ENCODE measurements at places on chromosomes 4 and X.

DNA sequence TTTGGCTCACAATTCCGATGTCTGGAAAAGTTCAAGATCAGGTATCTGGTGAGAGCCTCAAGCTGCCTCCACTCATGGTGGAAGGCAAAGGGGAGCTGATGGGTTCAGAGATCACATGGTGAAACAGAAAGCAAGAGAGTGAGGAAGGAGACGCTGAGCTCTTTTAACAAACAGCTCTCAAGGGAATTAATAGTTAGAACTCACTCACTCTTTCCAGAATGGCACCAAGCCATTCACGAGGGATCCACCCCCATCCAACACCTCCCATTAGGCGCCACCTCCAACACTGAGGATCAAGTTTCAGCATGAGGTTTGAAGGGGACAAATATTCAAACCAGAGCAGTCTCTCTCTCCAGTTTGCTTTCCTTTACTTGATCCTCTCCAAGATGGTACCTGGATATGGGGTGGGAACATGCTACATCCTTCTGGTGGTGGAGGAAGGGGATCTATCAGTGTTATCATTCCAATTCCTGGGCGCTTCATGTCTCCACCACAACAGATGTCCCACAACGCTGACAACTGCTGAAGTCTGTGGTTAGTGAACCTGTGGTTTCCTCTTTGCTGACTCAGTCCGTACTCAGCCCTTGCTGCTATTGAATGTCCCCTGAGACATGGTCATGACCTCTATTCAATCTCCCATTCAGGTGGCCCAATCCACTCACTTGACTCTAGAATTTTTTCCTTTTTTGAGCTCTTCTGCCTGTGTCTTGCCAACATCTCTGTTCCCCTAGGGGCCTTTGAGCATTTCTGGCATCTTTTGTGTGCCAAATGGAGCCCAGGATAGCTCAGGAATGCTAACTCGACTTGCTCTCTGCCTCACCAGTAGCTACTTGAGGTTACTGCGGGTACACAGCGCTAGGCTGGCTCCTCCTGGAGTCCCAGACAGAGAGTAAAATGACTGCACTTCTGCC, 395.2 kb downstream of the MID1IP1 start:
- no peak for DNase-seq

- no peak for DNase-seq
Observed at GRCh38 chrX:11446949-11447348, 153.7 kb downstream of the AMELX start.

DNA sequence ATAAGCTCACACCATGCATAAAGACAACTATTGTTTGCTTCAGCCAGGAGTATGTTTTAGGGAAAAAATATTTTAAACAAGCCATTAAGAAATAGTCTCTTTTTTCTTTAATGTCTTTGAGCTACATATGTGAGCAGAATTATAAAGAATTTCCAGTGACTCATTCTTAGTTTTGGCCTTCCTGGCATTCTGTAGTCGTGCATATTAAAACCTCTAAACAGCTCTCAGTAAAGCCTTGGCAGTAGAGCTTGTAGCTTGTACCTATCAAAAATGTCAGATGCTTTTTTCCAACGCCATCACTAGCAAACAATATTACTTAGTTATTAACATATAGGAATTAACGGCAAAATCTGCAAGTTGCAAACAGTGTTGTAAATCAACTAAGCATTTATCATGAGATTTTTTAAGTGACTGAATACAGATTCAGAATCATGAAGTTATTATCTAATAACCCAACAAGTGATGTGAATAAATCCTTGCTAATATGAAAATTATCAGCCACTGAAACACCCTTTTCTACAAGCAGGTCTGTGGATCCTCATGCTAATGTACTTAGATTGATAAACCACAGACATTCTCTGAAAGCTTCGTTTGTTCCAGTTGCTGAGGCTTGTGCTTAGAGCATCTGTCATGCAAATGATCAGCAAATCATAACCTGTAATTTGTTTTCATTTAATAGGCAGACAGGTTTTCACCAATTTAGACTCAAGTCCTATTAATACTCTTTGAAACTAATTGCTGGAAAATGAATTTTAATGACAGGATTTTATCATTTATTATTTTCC, 412.0 kb upstream of the ATOH1 start:
- no peak for DNase-seq

DNA sequence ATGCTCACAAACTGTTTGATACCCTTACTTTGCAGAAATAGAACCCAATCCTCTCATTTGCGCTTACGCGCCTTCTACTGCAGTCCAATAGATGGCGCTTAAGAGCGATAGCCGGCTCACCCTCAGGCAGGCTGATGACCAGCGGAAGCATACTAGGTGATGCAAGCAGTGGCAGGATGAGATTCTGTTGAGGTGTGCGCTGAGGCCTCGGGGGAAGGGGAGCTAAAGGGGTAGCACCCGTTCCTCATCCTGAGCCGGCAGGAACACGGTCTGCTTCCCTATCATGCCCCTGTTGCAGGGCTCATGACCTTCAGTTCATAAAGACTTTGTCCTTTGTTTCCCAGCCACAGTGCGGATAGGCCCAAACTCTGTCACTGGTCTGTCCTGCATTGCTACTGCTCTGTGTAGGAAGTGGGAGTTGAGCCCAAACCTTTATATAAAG, 628.9 kb downstream of the TLL1 start:
- no peak for DNase-seq

DNA sequence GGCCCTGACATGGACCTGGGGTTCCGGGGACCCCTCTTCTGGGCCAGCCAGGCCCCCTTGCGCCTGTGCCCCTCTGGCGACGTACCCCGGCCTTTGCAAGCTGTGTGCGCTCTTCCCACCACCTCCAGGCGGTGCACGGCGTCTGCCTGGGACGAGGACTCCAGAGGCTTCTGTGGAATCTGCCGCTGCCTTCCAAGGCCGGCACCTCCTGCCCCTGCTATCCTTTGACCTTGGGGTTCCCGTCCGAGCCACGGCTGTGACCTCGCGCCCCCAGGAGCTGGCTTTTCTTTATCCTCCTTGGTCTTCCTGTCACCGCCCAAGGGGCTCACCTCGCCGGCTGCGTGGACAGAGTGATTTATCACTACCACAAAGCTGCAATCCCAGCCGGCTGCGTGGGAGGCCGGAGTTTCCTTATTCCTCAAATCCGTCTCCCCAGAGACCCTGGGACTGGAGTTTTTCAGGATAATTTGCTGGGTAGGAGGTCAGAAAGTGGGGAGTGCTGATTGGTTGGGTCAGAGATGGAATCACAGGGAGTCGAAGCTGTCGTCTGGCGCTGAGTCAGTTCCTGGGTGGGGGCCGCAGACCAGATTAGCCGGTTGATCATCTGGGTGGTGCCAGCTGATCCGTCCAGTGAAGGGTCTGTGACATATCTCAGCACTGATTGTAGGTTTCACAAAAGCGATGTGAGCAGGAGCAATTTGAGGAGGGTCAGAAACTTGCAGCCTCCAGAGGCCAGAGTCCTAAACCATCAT, 19.8 kb upstream of the PLCXD1 start:
- no peak for DNase-seq

DNA sequence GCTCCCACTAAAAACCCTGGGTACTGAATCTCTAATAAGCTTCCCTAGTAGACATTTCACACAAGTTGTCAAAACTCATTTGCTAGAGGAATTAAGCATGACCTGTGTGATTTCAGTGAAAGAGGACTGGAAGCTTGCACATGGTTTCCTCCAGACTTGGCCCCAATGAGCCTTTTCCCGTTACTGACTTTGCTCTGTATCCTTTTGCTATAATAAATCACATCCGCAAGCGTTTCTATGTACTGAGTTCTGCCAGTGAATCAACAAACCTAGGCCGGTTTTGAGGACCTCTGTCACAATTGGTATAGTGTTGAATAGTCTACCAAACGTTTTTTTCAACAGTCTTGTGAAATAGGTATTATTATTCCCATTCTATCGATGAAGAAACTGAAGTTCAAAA, 8.2 kb downstream of the ATP11C start:
- DNase-seq: no peak

DNA sequence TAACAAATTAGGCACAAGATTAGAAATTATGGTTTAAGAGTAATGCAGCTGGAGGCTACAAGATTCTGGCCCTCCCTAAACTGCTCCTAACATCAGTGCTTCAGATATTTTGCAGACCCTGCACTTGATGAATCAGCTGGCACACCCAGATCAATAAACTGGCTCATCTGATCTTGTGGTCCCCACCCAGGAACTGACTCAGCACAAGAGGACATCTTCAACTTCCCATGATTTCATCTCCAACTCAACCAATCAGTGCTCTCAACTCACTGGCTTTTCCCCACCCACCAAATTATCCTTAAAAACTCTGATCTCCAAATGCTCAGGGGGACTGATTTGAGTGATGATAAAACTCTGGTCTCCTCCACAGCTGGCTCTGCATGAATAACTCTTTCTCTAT, 21.7 kb upstream of the TMEM33 start:
- no peak for DNase-seq

GRCh38 chr4:25879991-25880651, 17.3 kb upstream of the SEL1L3 start:
- no peak for DNase-seq

- DNase-seq: no peak
Observed at GRCh38 chr4:143743591-143743990, 43.1 kb upstream of the FREM3 start.

DNA sequence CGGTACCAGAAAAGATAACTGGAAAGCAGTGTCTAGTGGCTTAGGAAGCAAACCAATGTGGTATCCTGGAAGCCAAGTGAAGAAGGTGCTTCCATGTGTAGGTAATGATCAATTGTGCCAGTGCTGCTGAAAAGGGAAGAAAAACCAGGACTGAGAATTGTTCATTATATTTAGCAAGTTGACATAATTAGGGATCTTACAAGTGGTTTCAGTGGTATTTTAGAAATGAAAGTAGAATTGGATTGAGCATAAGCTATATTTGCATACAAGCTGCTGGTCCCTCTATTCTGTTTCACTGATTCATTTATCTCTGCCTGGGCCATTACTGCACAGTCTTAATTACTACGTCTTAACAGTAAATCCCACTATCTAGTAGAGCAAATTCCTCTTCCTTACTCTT, 32.3 kb downstream of the PRDM8 start:
- DNase-seq: no peak

GRCh38 chrX:75327607-75328006, 53.7 kb downstream of the UPRT start:
- no peak for DNase-seq

- no peak for DNase-seq
Observed at GRCh38 chr4:94507708-94508107, 56.0 kb downstream of the PDLIM5 start.

- no peak for DNase-seq
Observed at GRCh38 chrX:37755025-37755424, 24.8 kb upstream of the CYBB start.

- no peak for DNase-seq
Observed at GRCh38 chrX:132834741-132835140, 123.7 kb downstream of the HS6ST2 start.

- no peak for DNase-seq
Observed at GRCh38 chrX:69415698-69416097, 88.4 kb upstream of the NALF2 start.

DNA sequence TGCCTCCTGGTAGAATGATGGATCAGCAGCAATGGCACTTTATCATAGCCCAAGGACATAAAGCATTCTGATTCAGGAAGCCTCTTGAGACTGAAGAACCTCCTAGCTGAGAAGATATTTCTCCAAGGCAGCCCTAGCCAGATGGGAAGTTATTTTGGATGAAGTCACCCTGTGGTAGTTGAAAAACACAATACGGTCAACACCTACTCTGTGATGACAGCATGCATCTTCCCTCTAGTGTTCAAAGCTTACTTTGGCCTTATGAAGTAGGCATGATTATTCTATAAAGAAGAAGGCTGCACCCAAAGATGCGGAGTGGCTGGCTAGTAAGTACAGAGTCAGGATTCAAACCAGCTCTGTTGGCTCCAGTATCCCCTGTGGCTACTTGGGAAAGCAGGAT, 47.9 kb downstream of the TLR10 start:
- DNase-seq: no peak

- DNase-seq: no peak
Observed at GRCh38 chr4:165199722-165200121, 7.6 kb upstream of the KLHL2 start.

DNA sequence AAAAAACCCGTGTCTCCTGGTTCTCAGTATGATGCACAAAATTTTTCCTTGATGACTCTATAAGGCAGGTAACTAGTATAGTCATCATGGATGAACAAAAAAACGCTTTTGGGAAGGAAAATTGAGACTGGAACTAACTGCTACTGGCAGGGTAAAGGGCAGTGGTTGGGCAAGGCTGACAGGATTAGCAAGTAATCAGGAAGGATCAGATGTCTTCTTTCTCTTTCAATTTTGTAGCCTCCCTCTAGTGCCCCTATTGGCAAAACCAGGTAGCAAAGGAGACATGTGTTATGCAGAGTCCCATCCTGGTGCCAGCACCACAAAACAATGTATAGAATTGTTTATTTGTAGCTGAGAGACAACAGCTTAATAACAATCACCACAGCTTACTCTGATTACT, 12.8 kb upstream of the SLITRK4 start:
- no peak for DNase-seq

DNA sequence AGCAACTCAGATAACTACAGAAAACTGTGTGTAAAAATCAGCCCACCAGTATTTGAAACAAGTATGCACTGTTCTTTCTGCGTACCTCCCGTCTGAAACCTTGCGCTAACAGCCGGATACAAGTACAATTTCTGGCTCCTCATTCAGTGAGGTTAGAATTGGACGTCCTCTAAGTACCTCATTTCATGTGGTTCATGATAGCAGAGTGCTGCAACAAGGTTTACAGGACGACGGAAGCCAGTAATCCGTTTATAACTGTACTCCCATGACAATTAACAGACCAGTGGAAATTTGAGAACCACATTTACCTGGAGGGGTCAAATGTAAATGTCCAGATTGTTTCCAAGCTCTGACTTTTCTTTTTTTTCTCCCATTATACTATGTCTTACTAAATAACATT, 52.9 kb upstream of the TENM3 start:
- no peak for DNase-seq

- DNase-seq: no peak
Observed at GRCh38 chr4:77471821-77472495, 133.7 kb upstream of the CXCL13 start.

DNA sequence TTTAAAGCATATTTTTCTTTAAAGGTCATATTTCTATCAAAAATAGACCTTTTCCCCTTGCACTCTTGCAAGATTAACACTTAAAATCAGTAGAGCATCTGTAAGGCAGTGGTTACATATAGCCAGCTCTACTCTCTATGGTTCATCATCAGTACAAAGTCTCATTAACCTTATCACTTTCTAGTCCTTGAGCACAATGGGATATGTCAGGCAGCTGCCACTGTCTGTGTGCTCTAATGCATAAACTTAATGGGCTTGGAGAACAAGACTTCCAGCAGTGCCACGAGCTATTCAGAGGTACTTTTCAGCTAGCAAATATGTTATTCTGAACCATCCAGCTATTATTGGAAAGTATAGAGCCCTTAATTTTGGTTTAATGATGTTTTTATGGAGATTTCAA, 393.7 kb downstream of the GASK1B start:
- no peak for DNase-seq
